ENCODE measurements at places on chromosomes 5 and 9.

DNA sequence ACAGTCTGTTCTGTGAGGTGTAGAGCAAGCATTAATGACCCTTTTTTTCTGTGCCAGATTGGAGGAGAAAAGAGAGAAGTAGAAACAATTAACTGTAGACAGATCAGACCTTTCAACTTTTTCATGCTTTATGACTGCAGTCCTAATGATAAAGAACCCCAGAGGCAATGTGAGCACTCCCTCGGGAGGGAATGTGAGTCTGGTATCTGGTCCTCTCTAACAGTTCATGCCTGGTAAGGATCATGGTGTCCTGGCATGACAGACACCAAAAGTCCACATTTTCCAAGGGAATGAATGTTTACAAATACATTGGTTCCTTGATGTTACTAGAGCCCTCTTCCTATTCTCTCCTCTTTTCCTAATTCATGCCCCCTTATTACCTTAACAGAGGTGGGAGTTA, 70.3 kb downstream of the MTAP start:
- DNase-seq: no peak

GRCh38 chr5:53917095-53917494, 356.7 kb downstream of the NDUFS4 start:
- DNase-seq: no peak

DNA sequence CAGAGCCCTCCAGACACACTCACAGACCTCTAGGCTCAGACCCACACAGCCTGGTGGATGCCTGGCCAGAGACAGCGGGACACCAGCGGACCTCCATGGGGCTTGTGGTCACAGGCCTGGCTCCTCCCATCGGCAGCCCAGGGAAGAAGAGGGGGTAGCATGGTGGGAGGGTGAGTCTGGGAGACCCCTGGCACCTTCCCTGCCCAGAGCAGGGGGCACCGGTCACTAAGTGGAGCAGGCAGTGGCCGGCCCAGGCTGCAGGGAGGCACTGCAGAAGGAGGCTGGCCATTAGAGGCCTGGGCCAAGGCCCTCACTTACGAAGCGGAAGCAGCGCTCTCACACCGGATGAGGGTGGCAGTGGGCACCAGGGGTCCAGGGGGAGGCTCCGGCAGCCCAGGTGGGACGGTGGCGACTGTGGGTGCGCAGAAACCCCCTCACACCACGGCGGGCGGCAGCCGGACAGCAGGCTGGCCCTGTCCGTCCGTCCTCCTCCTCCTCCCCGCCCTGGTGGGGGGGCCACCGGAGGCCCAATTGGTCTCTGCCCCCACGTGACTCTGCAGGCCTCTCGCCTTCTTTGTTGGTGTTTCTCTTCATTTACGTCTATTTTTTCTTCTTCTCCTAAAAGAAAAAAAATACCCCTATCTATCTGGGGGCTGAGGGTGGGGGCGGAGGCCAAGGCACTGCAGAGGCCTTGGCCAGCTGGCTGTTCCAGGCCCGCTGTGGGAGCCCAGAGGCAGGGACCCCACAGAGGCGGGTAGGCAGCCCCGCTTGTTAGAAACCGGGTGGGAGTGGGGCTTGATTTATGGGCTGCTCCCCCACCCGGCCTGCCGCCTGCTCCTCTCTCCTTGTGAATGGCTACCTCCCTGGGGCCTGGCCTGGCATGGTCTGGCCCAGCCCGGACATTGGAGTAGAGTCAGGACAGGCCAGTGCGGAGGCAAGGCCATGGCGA, at the start of gene NR5A1:
Gene NR5A1 (minus strand): TSS at position 469 of the 949 bp plus-strand sequence. CDS start 4,004 bp downstream, outside the sequence.
- DNase-seq: no peak

GRCh38 chr5:175681045-175681967, 23.4 kb downstream of the HRH2 start:
- DNase-seq: no peak

DNA sequence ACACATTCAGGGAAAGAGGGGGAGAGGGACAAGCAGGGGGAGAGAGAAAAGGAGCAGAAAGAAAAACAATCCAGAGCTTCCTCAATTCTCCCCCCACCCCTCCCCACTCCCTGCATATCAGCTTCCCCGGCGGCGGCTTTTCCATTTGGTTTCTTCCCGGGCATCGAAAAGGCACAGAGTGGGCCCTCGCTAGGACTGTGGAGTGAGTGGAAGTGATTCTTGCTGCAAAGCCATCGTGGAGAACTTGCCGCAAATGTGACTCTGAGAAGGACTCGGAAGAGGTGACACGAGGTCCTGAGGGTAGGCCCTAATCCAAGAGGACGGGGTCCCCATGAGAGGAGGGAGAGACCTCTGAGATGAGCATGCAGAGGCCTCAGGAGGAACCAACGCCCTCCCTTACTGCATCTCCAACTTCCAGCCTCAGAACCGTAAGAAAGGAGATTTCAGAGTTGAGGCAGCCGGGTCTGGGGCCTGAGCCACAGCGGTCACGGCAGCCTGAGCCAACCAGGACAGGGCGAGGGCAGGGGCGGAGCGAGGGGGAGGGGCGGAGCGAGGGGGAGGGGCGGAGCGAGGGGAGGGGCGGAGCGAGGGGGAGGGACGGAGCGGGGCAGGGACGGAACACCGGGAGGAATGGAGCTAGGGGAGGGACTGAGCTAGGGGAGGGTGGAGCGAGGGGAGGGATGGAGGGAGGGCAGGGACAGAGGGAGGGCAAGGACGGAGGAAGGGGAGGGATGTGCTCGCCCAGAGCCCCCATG, 21.2 kb upstream of the SARDH start:
- no peak for DNase-seq

- no peak for DNase-seq
Measured at GRCh38 chr5:22699319-22699718, 153.8 kb downstream of the CDH12 start.

DNA sequence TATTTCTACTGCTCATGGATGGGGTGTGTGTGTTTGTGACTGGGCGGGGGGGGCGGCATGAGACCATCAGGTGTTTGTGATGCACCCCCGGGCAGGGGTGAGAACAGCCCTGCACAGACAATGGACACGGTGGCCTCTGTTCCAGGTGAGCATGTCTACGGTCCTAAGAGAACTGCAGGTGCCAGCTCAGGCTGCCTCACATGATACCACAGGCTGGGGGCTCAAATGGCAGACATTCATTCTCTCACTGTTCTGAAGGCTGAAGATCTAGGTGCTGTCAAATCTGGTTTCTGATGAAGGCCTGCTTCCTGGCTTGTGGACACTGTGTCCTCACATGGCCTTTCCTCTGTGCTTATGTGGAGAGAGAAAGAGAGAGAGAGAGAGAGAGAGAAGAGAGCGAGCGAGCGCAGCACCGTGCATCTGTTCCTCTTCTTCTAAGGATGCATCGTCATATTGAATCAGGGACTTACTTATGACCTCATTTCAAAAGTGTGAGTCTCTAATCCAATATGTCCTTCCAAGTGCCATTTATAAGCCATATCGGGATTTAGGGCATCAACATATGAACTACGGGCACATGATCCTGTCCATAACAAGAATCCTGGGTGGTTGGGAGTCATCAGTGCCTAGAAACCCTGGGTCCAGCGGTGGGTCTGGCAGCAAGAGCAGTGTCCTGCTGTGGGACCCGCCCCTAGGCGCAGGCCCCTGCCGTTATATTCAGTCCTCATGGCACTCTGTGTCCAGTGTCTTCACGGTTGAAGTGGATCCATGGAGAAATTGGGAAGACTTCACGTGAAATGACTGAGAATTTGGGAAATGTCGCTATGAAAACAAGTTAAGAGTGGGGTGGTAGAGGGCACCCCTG, 42.5 kb downstream of the NXNL2 start:
- DNase-seq: no peak

GRCh38 chr5:170843870-170844269, 17.9 kb upstream of the RANBP17 start:
- no peak for DNase-seq

DNA sequence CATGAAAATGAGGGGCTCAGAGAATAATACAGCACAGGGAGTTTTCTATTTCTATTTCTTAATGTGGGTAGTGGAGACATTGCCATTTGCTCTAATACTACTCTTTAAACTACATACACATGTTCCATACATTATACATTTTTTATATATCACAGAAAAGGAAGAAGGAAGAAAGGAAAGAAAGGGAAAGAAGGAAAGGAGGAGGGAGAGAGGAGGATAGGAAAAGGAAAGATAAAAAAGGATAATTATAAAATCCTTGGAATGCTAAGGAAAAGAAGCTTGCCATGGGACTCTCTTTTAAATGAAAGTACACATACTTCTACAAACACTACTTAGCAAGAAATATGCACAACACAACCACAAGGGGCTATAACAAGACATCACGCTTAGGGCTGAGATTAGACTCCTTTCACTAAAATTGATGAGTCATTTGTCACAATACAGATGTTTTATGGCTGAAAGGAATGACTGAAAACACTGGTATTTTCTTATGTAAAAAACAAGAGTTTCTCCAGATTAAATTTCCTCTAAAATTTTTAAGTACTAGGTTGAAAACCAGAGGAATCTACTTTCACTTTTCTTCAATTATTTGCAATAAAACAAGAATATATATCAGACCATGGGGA, 219.8 kb downstream of the ARL15 start:
- DNase-seq: no peak

Measured in naive B cell (primary cell).